ENCODE measurements at places on chromosomes 13 and 19. TPM values are rescaled to one million over a fixed set of nuclear protein-coding genes. Genes with fewer than 3 reads are reported as not detected.

Gene FLT3LG
- 64.8 TPM for total RNA-seq

Gene PALM
- total RNA-seq, result 1.0 TPM

Gene STARD13
- total RNA-seq, result not detected

Gene FAM216B
- total RNA-seq, result not detected

Gene S1PR2
- total RNA-seq, result 6.8 TPM

Gene ZNF682
- 13.4 TPM for total RNA-seq

Gene ADGRE1
- 13.7 TPM for total RNA-seq

Gene SUPT5H
- 228 TPM for total RNA-seq

Gene N4BP2L2
- total RNA-seq, result 247 TPM

DNA sequence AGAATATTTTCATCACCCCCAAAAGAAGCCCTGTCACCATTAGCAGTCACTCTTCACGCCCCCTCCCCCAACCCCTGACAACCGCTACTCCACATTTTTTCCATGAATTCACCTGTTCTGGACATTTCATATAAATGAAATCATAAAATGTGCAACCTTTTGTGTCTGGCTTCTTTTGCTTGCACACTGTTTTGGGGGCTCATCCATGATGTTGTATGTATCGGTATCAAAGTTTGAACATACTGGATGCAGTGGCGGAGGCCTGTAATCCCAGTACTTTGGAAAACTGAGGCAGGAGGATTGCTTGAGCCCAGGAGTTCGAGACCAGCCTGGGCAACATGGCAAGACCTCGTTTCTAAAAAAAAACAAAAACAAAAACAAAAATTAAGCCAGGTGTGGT is 7.2 kb downstream of the GADD45B start:
- DNase-seq, result no peak

- DNase-seq, result no peak
Measured at GRCh38 chr13:48315969-48316650, 12.6 kb downstream of the RB1 start.

DNA sequence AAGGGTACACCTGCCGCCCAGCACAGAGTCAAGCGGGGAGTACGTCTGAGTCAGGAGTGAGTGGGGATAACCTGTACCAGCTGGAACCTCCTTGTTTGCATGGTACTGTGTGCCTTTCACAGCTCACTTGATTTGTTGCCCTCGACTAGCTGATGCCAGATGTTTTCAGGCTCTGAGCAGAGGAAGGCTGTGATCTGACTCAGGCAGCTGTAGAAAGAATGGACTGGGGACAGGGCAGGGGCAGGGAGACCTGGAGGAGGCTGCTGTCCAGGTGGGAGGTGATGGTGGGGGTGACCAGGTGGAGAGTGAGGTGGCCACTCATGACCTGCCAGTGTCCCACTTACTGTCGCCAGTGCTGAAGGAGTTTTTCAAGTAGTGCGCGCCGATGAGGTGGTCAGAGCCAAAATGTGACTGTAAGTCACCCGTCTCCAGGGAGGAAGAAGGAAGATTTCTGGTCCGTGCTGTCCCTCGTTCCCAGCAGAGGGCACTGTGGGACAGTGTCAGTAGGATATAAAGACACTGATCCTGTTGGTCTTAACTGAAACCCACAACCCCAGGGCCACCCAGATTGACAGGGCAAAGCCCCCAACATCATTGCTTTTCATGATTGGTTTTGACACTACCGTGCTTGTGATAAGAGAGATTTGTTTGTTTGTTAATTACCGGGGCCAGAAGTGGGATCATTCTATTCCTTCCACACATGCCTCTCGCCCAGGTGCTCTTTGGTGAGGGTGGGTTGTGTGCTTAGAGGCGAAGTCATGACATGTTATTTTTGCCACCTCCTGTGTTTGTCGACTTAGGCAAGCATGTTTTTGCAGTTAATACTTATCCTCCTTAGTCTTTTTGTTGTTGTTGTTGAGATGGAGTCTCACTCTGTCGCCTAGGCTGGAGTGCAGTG is 128.4 kb downstream of the DPF1 start:
- peak; percentile 26 for DNase-seq

GRCh38 chr13:81199956-81200355 is 859.0 kb upstream of the SPRY2 start:
- no peak for DNase-seq

GRCh38 chr13:46868091-46868490 is 28.8 kb downstream of the HTR2A start:
- no peak for DNase-seq

DNA sequence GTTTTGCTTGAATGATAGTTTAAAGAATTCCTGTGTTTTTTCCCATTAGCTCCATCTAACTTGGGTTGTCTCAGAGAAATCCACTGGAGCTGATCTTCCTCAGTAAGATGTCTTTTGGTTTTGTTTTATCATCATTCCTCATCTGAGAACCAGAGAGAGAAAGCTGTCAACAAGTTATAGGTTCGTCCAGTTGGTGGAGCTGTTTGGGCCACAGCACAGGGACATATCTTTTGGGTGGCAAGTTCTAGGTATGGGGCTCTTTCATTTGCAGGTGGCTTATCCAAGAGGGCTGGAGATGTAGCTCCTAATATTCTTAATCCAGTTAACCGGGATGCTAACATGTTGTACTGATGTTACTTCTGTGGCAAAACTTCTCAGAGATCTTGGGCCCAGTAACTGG is 174.2 kb downstream of the KCNRG start:
- peak; percentile 47 for DNase-seq

DNA sequence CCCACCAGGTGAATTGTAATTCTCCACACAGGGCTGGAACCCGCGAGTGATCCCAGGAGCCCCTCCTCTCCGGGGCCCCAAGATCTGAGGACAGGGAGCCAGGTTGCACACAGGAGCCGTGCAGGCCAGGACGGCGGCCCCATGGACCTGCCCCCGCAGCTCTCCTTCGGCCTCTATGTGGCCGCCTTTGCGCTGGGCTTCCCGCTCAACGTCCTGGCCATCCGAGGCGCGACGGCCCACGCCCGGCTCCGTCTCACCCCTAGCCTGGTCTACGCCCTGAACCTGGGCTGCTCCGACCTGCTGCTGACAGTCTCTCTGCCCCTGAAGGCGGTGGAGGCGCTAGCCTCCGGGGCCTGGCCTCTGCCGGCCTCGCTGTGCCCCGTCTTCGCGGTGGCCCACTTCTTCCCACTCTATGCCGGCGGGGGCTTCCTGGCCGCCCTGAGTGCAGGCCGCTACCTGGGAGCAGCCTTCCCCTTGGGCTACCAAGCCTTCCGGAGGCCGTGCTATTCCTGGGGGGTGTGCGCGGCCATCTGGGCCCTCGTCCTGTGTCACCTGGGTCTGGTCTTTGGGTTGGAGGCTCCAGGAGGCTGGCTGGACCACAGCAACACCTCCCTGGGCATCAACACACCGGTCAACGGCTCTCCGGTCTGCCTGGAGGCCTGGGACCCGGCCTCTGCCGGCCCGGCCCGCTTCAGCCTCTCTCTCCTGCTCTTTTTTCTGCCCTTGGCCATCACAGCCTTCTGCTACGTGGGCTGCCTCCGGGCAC is 3.9 kb downstream of the FFAR1 start:
- peak; percentile 14 for DNase-seq

GRCh38 chr13:103839460-103839859 is 773.2 kb upstream of the SLC10A2 start:
- no peak for DNase-seq

DNA sequence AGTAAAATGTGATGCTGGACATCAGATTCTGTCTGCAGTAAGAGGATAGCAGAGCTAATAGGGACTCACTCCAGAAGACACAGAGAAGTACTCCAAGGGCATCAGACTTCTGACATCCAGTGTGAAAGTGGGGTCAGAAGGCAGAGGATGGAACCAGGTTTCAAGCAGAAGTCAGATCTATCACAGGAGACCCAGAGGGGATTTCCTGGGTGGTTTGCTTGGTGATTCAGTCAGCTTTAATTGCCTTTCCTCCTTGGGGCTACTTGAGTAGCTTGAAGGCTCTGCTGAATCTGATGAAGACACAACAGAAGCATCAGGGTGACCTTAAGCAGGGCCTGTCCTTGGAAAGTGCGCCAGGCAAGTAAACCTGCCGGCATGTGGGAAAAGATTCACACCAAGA is 300.6 kb downstream of the COG6 start:
- DNase-seq, result no peak

DNA sequence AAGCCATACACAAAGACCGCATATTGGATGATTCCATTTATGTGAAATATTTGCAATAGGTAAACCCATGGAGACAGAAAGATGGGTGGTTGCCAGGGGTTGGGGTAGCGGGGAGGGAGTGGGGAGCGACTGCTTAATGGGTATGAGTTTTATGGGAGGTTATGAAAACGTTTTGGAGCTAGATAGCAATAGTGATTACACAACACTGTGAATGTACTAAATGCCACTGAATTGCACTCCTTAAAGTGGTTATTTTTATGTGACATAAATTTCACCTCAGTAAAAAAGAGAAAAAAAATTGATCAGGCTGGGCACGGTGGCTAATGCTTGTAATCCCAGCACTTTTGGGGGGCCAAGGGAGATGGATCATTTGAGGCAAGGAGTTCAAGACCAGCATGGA is 36.6 kb downstream of the GRIK5 start:
- DNase-seq, result no peak

DNA sequence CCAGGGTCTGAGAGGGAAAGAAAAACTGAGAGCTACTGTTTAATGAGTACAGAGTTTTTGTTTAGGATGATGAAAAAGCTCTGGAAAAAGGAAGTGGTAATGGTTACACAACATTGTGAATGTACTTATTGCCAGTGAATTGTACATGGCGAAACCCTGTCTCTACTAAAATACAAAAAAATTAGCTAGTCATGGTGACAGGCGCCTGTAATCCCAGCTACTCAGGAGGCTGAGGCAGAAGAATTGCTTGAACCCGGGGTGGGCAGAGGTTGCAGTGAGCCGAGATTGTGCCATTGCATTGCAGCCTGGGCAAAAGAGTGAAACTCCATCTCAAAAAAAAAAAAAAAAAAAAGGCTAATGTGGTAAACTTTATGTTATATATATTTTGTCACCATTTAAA is 96.3 kb downstream of the VWA8 start:
- DNase-seq, result no peak

GRCh38 chr13:89061821-89062220 is 1390.7 kb downstream of the SLITRK5 start:
- no peak for DNase-seq

GRCh38 chr13:39685652-39686051 is 30.2 kb downstream of the COG6 start:
- no peak for DNase-seq

All from natural killer cell (primary cell).